ENCODE measurements at places on chromosomes 1 and 21.

GRCh38 chr1:174428033-174428432, 19.7 kb upstream of the GPR52 start:
- no peak for DNase-seq

- DNase-seq, result no peak
These were observed 173.4 kb downstream of the IGSF21 start for GRCh38 chr1:18280956-18281355.

DNA sequence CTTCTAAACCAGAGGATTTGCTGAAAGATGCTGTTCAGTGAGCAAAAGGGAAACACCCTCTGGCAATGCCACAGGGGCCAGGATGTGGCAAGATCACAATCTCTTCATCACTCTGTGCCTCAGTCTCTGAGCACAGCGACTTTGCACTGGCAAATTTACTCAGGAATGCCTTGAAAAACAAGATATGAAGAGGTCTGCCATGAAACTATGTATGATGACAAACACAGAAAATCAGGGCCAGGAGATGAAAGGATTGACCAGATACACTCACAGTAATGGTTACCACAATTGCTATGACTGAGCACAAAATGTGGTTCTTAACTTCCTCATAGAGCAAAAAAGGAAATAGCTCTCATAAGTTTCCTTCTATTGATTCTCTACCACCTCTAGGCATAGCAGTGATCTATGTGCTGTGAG, 5.8 kb downstream of the TTC13 start:
- DNase-seq, result no peak

- peak; percentile 99 for DNase-seq
These were observed 11.9 kb upstream of the CLDN8 start for GRCh38 chr21:30227633-30228404.

DNA sequence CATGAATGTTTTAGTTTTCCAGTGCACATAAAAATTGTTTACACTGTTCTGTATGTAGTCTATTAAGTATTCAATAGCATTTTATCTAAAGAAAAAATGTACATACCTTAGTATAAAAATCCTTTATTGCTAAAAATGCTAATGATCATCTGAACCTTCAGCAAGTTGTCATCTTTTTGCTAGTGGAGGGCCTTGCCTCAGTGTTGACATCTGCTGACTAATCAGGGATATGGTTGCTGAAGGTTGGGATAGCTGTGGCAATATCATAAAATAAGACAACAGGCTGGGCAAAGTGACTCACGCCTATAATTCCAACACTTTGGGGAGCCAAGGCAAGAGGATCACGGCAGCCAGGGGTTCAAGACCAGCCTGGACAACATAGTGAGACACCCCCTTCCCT, 9.0 kb downstream of the DYNLT5 start:
- peak; percentile 36 for DNase-seq

DNA sequence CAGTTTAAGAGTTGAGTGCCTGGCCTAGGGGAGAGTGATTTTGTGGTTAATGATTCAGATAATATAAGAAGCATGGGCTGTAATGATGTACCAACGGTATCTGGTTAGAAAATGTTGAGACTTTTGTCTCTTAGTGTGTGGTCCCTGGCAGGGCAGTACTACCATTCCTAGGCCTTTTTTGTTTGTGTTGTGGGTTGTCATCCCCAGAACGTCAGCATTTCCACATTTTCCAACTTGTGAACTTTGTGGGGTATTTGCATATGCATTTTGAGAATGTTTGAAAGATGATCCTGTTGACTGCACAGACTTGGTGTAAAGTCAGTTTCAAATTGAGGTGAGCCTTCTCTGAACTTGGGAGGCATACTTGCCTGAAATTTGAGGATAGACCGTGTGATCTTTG, 11.4 kb downstream of the NEK7 start:
- peak; percentile 13 for DNase-seq

GRCh38 chr1:52192024-52192423, 50.1 kb downstream of the ZFYVE9 start:
- no peak for DNase-seq

DNA sequence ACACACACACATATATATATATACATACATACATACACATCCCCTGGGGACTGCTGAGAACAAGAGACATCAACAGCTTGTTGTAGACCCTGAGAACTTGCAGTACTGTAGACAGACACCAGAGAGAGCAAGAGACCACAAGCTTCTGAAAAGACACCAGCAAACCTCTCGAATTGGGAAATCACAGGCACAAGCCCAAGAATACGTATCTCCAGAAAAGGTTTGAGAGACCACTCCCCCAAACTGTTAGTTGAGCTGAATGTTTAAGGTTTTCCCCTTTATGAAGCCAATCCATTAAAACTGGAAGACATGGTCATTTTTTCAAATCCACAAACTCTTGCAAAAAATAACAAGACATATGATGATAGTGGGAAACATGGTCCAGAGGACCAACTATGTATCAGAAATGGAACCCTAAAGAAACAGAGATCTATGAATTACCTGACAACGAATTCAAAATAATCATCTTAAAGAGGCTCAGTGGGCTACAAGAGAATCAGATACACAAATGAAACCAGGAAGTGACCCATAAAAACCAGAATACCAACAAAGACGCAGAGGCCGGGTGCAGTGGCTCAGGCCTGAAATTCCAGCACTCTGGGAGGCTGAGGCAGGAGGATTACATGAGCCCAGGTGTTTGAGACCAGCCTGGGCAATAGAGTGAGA, 45.1 kb downstream of the SLC2A1 start:
- DNase-seq, result peak; percentile 62

DNA sequence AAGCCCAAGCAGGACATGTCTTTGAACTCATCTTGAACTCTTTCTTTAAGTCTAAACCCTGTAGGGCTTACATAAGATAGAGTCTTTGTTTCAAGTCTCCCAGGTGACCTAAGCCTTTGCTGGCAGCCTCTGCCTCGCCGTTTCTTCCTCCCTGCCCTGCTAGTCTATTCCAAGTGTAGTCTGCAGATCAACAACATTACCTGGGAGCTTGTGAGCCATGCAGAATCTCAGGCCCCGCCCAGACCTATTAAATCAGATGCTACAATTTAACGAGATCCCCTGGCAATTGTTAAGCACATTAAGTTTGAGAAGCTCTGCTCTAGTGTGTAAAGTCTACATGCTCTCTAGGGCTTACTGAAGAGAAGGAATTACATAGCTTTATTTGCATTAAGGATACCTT, 271.6 kb downstream of the PBX1 start:
- DNase-seq, result no peak

- DNase-seq, result no peak
These were observed 558 bp downstream of the USP1 start for GRCh38 chr1:62437273-62437940.

- no peak for DNase-seq
These were observed 52.0 kb upstream of the RPL11 start for GRCh38 chr1:23639460-23640095.

GRCh38 chr1:16215882-16216753, 3.7 kb upstream of the ARHGEF19 start:
- DNase-seq, result peak; percentile 48

- DNase-seq, result no peak
These were observed 1004.9 kb upstream of the NCAM2 start for GRCh38 chr21:19993268-19993667.

DNA sequence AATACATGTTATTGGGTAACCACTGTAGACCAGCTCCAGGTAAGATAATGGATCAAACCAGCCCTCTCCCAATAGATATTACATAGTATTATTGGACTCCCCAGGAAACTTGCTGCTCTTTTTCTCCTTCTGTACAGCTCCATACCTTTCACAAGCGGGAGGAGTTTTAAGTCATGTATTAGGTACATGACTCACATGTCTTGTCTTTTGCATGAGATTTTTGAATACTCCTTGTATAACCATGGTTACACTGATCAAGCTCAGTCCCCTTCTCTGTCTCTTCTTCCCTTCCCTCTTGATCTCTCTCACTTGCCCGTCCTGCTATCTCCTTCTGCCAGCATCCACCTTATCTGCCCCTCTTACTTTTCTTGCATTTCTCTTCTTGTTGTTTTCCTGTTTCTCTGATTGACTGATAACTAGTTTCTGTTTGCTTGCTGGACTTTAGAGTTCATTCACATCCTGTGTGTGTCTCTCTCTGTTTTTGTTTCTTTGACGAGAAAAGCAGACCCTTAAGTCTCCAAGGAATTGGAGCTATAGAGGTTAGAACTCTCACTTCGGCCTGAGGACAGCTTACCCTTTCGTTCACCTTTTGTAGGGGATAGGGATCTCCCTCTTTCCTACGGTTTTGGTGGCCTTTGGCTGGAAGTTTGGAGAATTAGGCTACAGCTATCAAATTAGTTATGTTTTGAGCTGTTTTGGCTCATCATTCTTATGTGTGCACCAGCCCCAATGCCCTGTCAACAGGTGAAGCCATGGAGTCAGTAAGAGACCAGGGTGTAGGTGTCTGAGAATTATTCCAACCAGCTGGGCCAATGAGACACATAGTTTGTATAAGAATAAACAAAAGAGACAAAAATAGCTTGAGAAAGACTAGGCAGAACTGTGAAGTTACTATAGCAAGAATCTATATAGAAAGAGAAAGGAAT, 49.0 kb upstream of the ASB17 start:
- no peak for DNase-seq

DNA sequence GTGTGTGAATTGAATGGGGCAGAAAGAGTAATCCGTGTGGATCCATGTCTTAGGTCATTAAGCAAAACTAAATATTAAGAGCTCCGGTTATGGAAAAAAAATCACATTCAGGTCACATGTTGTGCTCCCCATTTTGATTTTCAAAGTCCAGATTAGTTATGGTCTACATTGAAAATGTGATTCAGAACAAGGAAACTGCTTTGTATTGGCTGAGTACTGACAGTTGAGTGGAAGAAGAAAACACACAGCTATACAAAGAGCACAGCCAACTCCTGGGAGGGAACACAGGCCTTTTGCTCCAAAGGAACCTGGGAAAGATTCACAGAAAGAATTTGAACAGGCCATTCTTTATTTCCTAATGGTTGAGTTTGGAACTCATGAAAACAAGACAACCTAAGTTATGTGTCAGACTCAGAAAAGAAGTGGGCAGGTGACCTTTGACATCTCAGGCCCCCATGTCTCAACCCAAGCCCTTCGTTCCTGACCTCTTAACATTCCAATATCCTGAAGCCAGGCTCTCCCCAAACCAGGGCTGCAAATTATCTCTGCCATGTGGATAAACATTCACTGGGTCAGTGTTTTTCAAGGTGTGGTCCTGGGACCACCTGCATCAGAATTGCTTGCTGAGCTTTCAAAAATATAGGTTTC, 159.3 kb upstream of the LMO4 start:
- DNase-seq, result no peak

DNA sequence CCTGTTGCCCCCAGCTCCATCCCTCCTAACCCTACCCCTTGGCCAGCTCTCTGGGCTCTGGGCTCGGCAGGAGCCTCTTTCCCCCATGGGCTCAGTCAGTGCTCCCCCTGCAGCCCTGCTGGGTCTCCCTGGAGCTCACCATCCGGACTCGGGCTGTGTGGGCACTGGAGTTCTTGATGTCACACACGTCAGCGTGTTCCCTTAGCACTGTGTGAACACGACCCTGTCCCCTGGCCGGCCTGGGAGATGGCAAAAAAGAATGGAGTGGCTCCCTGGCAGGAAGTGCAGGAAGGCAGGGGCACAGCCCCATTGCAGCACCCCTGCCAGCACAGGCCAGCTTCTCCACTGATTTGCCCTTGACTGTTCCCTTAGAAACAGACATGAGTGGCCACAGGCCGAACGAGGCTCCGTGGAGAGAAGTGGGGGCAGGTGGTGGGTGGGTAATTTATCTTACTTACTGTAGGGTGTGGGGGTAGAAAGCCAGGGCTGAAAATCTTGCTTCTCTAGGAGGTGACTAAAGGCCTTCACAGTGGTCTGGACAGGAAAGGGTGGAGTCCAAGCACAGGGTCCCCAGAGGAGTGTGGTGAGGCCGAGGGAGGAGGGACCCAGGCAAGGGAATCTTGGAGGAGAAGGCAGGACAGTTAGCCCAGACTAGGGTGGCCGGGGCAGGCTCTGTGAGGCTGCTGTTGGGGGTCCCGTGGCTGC, 381.7 kb upstream of the VAMP3 start:
- DNase-seq, result no peak

- no peak for DNase-seq
These were observed 28.1 kb downstream of the MDM4 start for GRCh38 chr1:204544321-204544720.

DNA sequence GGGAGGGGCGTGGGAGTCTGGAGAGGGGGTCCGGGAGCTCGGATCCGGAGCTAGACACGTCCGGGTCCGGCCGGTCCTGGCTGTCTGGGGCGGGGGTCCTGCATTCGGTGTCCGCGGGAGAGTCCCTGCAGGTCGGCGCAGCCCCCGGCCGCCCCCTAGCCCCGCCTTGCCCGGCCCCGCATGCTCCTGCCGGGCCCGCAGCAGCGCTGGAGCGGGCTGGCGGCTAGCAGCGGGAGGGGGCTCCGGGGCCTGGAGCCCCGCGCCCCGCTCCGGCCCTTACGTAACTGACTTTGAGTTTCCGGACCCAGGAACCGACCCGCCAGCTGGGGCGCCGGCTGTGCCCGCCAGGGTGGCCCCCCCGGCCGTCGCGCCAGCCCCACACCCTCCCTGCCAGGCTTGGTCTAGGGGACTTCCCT, 26.9 kb upstream of the EPB41 start:
- no peak for DNase-seq

- DNase-seq, result no peak
These were observed 23.1 kb upstream of the PTAFR start for GRCh38 chr1:28199328-28200233.

GRCh38 chr1:206117151-206117948, at the start of gene AVPR1B:
TSS of gene AVPR1B (minus strand) at chr1:206117388. CDS start at chr1:206116890, 498 bp downstream.
- DNase-seq, result peak; percentile 13

DNA sequence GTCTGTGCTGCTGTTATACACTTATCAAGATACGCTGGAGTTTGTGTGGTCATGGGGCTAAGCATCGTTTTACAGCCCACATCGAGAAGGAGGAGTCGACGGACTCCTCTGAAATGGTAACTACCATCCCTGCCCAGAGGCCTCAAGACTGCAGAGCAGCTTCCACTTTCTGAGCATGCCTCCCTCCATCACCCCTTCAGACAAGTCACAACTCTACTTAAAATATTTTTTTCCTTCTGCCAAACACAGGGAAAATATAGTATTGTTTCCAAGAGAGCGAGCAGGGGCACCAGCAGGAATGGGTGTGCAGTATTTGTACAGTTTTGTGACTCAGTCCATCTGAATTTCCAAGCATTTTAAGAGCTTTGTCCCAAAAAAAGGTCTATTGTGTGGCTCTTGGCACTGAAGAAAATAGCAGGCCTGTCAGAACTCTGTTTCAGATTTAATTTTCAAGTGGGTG, 14.1 kb downstream of the EVA1C start:
- peak; percentile 54 for DNase-seq

GRCh38 chr1:29650041-29650400, 413.7 kb downstream of the PTPRU start:
- DNase-seq, result no peak

GRCh38 chr1:88070956-88071355, 613.1 kb upstream of the PKN2 start:
- no peak for DNase-seq

- peak; percentile 80 for DNase-seq
These were observed 7.3 kb downstream of the KCNH1 start for GRCh38 chr1:211126622-211127021.

DNA sequence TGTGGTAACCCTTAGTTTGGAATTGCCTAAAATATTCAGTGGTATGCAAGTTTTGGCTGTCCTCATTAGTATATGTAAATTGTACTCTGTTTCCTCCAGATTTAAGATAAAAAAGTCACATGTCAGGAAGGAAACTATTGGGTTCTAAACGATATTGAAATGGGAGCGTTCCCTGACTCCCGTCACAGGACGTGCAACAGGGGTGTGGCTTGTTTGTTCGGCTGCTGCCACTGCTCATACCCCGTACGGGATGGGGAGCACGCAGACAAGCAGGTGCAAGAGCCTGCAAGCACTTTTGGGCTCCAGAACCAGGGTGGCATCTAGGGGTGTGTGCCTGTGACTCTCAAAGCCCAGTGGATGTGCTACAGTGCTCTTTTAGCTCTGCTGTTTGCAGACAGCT, 6.2 kb upstream of the PAPPA2 start:
- no peak for DNase-seq

- no peak for DNase-seq
These were observed 65.5 kb upstream of the DNAH14 start for GRCh38 chr1:224864006-224864405.
